ENCODE measurements at places on chromosomes 2 and 18. TPM values are rescaled to one million over a fixed set of nuclear protein-coding genes. Genes with fewer than 3 reads are reported as not detected.

GRCh38 chr2:175690113-175690837 lies 311.8 kb downstream of the LNPK start:
- DNase-seq: peak; percentile 65

GRCh38 chr2:218782528-218782844 lies 539 bp downstream of the CYP27A1 start:
- no peak for DNase-seq

DNA sequence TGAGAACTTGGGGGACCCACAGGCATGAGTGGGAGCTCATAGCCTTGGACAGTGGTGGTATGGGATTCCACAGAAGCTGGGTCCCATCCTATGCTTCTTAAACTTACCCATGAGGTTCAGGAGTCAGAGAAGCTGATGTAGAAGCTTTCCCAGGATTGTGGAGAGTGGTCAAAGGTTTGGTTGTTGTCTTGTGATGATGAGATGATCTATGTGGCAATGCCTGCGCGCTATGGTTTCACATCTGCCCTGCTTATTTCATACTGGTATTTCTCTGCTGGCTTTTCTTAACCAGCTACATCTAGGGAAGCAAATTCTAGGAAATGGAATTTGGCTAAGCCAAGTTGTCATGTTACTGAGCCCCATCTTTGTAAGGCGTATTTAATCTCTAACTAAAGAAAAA lies 168.6 kb downstream of the ZNF407 start:
- DNase-seq: no peak

DNA sequence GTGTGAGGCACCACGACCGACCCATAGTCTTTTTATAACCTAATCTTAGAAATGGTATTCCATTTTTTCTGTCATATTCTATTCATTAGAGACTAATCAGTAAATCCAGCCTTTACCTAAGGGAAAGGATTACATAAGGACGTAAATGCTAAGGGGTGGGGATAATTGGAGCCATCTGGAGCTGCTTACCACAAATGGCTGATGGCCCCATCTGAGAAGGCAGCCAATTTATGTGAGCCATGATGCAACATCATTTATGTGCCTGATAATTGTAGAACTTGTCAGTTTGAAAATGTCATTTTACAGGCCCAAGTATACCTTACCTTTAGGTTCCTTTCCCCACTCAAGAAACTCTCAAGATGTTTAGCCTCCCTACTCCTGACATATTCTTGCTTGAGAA lies 44.0 kb downstream of the ARHGEF33 start:
- no peak for DNase-seq

DNA sequence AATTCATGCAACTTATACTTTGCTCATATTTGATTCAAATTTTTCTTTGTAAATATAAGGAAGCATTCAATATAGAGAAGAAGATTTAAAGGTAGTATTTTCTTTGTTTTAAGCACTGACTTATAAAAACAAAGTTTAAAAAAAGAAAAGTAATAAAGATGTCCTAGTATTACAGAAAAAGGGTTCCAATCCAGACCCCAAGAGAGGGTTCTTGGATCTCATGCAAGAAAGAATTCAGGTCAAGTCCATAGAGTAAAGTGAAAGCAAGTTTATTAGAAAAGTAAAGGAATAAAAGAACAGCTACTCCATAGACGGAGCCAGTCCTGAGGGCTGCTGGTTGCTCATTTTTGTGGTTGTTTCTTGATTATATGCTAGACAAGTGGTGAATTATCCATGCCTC lies 267.9 kb downstream of the CTNNA2 start:
- no peak for DNase-seq

- no peak for DNase-seq
Measured at GRCh38 chr2:71620116-71620515, 166.8 kb downstream of the DYSF start.

The RIOK3 gene
- 73.8 TPM for polyA plus RNA-seq

DNA sequence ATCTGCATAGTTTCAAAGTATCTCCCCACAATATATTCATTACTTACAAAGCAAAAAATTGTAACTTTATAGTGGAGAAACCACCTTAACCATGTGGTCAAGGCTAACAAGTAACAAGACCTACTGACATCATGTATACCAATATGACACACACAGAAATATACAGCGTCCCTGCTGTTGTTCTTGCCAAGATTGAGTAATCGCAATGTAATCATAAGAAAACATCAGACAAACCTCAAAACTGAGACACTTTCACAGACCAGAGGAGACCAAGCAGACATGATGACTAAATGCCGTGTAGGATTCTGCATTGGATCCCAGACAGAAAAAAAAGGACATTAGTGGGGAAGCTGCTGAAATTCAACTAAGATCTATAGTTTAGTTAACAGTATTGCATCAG lies 123.0 kb downstream of the ACAA2 start:
- DNase-seq: no peak

- DNase-seq: no peak
Measured at GRCh38 chr2:45288532-45289417, 279.5 kb upstream of the SIX2 start.

The SLC9A4 gene
- 6.1 TPM for polyA plus RNA-seq

- no peak for DNase-seq
Measured at GRCh38 chr2:102256276-102256675, 55.1 kb upstream of the IL1RL1 start.

DNA sequence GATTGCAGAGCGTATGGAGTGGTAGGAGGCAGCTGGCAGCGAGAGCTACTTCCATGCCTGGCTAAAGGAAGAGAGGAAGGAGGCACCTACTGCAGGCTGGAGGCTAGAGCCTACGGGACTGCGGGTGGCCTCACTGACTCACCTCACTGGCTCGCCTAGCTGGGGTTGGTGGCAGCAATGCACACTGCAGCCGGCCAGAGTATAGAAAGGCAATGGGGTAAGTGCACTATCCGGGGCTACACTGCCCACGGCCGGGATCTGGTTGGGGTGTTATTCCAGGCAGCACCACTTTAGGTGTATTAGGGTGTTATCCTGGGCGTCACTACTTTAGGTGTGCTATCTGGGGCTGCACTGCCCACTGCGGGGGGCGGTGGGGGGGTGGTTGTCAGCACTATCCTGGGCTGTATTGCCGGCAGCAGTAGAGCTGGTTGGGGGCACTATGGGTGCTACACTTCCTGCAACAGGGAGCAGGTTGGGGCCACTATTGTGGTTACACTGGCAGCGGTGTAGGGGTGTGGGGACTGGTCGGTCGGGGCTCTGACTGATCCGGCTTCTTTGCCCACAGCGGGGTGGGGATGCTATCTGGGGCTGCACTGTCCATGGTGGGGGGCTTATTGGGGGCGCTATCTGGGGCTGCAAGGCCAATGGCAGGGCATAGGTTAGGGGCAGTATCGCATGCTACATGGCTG lies 33.3 kb upstream of the ANKRD62 start:
- no peak for DNase-seq

- no peak for DNase-seq
Measured at GRCh38 chr18:25862881-25863600, 227.4 kb downstream of the SS18 start.

GRCh38 chr2:142585785-142586184 lies 291.7 kb upstream of the KYNU start:
- no peak for DNase-seq

DNA sequence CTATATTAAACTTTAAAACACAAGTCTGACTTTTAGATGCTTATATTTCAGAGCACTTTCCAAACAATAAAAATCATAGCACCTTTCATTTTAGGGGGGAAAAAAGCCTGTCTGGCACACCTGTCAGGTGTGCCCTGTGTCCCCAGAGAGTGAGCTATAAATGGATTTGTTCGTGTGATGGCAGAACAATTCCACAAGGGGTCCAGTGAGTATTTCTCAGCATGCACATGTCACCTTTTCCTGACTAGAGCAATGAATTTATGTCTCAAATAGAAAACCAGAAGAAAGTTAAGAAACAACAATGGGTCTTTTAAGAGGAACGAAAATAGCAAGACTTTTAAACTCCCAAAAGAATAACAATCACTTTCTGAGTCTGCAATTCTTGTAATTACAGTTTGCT lies 55.9 kb downstream of the ACVR1C start:
- DNase-seq: no peak

DNA sequence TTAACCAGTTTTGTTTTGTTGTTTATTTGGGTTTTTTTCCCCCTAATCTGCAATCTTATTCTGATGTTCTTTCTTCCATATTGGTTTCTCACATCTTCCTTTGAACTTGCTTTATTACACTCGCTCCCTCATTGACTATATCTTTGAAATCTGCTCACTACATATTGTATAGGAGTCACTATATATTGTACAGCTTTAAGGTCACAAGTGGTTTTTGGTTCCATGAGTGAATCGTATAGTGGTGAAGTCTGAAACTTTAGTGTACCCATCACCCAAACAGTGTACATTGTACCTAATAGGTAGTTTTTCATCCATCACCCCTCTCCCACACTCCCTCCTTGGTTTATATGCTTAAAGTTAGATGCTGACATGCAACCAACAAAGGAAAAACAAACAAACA lies 11.3 kb upstream of the BZW1 start:
- DNase-seq: no peak

DNA sequence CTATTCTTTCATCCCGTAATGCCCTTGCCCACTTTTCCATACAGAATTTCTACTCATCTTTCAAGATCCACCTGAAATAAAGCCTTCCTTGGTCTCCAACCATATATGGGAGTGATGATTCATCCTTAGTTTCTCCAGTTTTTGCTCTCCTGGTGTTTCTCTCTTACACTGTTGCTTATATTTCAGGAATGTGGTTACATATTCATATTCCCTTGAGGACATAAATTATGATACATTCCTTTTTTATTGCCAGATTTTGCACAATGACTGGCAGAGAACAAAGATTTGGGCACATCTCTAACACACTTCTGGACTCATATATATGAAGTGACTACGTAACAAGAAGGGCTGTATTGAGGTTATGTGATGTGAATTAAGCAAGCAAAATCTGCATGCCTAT lies 1573.4 kb upstream of the NXPH2 start:
- DNase-seq: no peak

The IL36RN gene
- polyA plus RNA-seq: not detected

The ASB18 gene
- 0.03 TPM for polyA plus RNA-seq

- no peak for DNase-seq
Measured at GRCh38 chr18:24736662-24737330, 276.4 kb downstream of the HRH4 start.

GRCh38 chr18:58827428-58827827 lies 37.2 kb upstream of the ZNF532 start:
- no peak for DNase-seq

The CNTNAP5 gene
- polyA plus RNA-seq: not detected

GRCh38 chr2:123546353-123546752 lies 478.7 kb upstream of the CNTNAP5 start:
- DNase-seq: no peak

GRCh38 chr2:230797515-230798495 lies 66.9 kb upstream of the ITM2C start:
- DNase-seq: no peak

DNA sequence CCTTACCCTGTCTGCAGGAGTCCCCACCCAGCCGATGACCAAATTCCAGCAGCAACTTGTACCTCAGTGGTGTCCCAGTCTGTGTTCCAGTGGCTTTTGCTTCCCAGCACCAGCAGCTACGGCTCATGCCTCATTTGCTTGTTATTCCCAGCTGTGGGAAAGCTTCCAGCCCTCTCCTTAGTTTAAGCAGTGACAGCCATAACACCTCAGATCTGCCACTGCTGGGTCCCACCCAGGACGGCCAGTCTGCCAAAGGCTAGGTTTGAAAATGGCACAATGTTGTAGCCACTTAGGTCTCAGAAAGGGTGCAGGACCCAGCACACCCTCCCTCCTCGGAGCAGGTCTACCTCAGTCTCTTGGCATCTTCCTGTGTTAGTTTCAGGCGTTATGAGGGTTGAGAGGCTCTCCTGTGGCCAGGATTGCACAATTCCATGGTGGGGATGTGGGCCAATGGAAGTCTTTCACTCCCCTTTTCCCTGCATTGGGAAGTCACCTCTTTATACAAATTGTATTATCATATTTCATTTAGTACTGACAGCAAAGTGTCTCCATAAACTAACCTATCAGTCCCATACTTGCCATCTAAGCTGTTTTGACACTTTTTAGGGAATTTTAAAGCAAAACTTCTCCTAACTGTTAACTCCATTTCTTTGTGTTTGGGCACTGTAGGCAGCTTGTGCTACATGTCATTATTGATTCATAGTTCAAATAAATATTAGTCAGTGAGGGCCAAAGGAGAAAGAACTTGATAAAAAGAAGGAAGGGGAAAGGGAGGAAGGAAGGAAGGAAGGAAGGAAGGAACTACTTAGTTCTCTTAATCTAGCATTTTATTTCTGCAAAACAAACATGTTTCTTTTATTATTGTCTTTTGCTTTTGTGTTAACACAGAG lies 62.9 kb upstream of the FAM110C start:
- DNase-seq: no peak

DNA sequence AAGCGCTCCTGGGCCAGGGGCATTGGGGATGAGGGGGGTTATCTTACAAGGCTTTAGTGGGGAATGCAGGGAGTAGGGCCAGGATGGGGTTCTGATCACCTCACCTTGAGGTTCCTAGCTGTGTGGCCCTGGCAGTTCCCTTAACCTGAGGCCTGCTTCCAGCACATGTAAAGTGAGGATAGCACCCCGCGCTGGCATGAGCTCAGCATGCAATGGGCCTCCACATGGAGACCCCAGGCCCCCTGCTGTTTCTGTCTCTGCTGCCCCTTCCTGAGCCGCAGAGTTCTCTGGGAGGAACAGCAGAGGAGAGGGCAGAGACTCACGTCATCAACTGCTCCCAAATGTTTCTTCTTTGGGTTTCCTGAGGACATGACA lies 8.6 kb upstream of the TEX51 start:
- no peak for DNase-seq

GRCh38 chr2:65782996-65783650 lies 350.7 kb upstream of the SPRED2 start:
- no peak for DNase-seq

The WIPF1 gene
- polyA plus RNA-seq: 25.7 TPM

The SAG gene
- polyA plus RNA-seq: 0.07 TPM

GRCh38 chr18:35582899-35583558 lies 1.5 kb downstream of the GALNT1 start:
- DNase-seq: peak; percentile 10

GRCh38 chr2:16700551-16701259 lies 35.1 kb upstream of the CYRIA start:
- DNase-seq: no peak

DNA sequence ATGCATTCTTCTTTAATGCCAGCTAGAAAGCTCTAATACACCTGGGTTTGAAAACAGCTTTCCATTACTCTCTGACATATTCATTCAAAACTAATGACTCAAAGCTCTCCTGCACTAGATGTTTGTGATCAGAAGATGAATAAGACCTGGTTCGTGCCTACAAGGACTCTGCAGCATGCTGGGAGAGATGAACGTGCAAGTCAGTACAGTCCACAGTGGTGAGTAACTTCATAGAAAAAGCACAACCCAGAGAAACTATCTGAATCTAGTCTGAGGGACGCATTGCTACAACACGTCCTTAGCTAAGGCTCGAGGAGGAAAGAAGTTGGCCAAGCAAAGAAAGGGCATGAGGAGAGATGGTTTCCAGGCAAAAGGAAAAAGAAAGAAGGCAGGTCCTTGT lies 234.3 kb downstream of the OSR1 start:
- DNase-seq: no peak
